ENCODE measurements at places on chromosomes 6 and 20. TPM values are rescaled to one million over a fixed set of nuclear protein-coding genes. Genes with fewer than 3 reads are reported as not detected.

DNA sequence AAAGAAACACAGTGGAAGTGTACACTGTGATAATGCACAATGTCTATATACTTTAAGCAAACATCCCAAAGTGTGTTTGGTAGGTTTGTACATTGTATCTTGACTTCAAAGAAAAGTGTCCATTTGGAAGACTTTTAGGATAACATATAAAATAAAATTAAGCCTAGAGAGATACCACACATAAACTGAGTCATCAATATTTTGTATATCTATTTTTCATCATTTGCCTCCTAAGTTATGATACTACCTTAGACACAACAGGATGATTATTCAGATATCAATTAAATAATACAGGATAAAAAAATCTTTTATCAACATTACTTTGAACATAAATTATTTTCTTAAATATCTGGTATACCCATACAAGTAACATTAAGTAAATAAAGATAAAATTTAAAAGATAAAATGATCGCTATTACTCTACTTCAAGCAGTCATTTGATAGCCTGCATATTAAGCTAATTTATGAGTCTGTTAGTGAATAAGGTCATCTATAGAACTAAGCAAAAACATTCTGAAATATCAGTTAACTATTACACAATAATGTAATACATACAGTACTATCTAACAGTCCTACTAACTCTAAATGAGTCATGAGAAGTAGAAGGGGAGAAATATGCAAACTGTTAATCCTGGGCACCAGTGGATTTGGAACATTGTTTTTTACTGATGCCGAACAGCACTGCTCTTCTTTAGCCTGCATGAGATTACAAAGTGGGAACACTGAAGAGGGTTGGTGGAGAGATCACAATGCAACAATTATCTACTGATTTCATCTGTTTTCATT lies 158.4 kb upstream of the SIM1 start:
- no peak for DNase-seq

DNA sequence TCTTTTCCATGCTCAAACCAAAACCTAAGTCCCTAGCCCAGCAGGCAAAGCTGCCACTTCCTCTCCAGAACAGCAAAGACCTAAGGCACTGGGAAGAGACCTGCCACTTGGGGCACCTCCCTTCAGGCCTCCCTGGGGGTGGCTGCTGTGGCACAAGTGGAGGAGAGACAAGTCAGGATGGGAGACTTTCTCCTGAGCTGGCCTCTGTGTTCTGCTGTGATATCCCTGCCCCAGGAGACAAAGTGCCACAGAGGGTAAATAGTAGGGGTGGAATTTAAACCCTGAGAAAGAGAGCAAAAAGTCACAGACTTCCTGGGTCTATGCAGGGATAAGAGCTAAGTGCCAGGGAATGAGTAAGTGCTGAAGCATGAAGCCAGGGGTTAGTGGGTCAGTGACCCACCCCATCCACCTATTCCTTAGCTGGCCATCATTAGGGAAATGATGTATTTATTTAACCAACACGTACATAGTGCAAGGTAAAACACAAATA lies 84.2 kb downstream of the MRPL14 start:
- DNase-seq: no peak

SPATA25 gene
- total RNA-seq: 2.1 TPM

LIN28B gene
- total RNA-seq: 22.4 TPM

All from SJCRH30 (cell line).